ENCODE measurements at places on chromosomes 3 and 15.

GRCh38 chr3:196193736-196194541 is 17.3 kb downstream of the ZDHHC19 start:
- DNase-seq = no peak

- no peak for DNase-seq
These were observed 39.7 kb upstream of the PLOD2 start for GRCh38 chr3:146200461-146201220.

- DNase-seq = no peak
These were observed 243.2 kb downstream of the MBNL1 start for GRCh38 chr3:152511904-152512303.

- no peak for DNase-seq
These were observed 271.4 kb downstream of the THSD4 start for GRCh38 chr15:71386448-71387236.

DNA sequence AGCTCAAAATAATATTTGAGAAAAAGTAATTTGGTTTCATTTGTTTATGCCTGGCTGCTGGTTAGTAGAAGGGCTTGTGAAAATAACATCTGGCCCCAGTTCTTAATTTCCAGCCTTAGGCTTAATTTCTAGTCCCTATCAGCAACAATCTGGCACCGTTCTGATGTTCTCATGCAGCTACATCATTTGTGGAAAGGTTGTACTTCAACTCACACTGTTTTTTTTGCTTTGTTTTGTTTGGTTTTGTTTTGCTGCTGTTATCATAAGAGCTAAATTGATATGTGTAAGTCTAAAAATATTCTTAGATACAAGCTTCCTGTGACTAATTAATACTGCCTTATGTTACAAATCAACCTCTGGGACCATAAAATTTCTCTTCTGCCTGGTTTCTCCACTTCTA is 8.9 kb downstream of the CPA3 start:
- no peak for DNase-seq

DNA sequence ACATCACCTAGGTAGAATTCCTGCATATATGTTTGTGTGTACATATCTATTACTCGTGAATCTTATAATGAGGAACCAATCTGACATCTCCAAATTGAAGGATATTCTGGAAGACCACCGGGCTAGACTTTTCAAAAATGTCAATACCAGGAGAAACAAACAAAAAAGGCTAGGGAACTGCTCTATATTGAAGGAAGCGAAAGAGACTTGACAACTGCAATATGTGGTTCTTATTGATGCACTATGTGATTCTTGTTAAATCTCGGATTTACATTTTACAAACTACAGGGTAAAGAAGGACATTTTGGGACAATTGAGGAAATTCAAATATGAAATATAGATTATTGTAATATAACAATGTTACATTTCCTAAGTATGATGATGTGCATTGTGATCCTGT is 137.5 kb upstream of the CCDC54 start:
- no peak for DNase-seq

GRCh38 chr15:52925130-52925529 is 135.0 kb upstream of the ONECUT1 start:
- no peak for DNase-seq

DNA sequence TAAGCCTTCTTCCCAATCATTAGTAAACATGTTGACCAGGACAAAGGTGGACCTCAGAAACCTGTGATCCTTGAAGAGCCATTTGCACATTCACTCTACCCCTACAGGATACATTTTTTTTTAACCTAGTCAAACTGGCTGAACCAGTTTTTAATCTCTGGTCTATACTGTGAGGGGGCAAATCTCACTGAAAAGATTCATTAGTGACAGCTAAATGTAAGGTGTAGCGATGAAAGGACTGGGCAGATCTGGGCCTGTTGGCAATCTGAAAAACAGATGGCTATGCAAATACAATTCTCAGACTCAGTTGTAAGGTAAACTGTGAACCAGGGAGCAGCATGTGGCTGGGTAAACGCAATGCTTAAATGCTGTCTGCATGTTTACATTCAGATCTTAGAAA is 75.6 kb upstream of the SNTN start:
- DNase-seq = no peak

- no peak for DNase-seq
These were observed 22.1 kb downstream of the GABRR3 start for GRCh38 chr3:98012979-98013378.

DNA sequence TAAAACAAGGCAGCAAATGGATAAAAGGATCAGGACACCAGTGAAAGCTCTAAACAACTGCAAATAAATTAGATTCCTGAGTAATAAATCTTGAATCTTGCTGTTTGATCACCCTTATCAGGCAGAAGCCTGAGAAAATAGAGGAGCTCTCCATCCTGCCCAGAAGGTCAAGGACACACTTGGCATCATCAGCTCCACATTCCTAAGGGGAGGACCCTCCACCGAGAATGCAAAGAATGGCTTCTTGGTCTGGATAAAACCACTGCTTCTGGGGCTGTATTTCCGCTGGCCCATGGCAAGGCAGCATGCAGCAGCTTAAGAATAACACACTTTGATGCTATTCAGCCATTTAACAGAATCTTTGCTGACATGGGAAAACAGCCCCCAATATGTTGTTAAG is 108.9 kb upstream of the TSC22D2 start:
- no peak for DNase-seq

DNA sequence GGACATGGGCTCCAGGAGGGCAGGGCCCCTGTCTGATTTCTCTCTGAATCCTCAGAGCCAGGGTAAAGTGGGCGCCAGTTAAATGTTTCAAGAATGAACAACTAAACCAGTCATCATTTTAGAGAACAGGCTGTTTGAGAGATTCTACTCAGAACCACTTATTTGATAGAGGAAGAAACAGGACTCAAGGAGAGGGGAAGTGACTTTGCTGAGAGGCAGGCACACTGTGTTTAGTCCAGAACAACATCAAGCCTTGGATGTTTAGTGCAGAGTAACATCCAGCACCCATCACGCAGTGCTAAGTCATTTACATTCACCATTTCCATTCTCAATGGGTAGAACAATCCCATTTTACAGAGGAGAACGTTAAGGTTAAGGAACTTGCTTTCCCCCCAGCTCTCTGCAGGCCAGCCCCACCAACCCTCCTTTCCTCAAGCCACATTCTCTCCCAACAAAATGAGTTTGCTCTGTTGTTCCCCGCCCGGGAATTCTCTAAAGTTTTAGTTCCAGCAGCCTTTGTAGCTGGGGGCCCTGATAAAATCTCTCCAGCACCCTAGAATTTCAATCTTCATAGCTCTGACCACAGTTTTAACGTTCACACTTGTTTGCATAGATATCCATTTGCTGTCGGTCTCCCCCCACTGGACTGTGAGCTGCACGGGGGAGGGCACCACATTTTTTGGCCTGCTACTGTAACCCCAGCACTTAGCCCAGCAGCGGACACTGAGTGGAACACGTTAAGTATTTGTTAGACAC is 962 bp downstream of the NMNAT3 start:
- DNase-seq = no peak

- DNase-seq = no peak
These were observed 95.2 kb downstream of the CHSY1 start for GRCh38 chr15:101156509-101157159.

- no peak for DNase-seq
These were observed 816 bp upstream of the ACAN start for GRCh38 chr15:88802250-88802990.

GRCh38 chr3:43378066-43378935 is 92.0 kb downstream of the SNRK start:
- DNase-seq = no peak

GRCh38 chr3:183873914-183874313 is 10.8 kb downstream of the PARL start:
- no peak for DNase-seq

DNA sequence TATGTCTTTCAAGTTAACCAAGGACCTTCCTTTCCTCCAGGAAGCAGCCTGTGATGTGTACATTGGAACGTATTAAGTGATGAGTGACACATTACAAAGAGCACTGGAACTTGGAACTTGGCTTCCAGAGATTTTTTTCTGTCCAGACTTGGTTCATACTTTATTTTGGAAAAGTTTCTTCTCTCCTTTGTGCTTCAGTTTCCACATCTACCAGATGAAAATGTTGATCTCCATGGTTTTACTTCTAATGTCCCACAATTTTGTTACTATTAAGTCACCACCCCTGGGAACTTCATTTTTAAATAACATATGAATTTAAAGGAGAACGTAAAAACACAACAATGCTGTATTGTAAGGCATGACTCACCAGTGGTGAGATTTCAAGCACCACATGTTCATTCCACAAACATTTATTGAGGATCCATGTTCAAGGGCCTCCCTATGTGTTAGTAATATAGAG is 290.7 kb upstream of the LMCD1 start:
- no peak for DNase-seq

- DNase-seq = no peak
These were observed 155.1 kb upstream of the FRMD4B start for GRCh38 chr3:69540706-69541581.

Data from non-pigmented ciliary epithelial cell (primary cell).